ENCODE measurements at places on chromosomes 5 and 9.

- DNase-seq, result no peak
Measured at GRCh38 chr5:147465747-147466146, 44.1 kb downstream of the DPYSL3 start.

- DNase-seq, result no peak
Measured at GRCh38 chr5:168408561-168409305, 77.5 kb upstream of the RARS1 start.

- DNase-seq, result peak; percentile 88
Measured at GRCh38 chr9:19408693-19409400, at the start of gene ACER2. Gene ACER2 (plus strand): TSS chr9:19409009. CDS start chr9:19409085, 76 bp downstream.

DNA sequence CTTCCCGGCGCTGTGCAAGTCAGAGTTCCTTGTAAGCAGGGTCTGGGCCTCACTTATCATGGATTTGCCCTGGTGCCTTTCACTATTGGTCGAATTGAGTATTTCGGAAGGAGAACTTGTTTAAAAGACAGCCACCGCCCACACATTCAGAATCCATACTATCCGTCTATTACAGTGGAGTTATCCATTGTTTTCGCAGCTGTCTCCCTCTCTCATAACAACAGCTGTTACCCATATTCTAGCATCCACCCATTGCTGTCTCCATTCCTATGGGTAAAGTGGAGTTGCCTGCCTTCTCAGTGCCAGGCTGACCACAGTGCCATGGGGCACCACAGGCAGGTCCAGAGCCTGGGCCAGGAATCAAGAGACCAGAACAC is 20.2 kb downstream of the FAXDC2 start:
- DNase-seq, result no peak

- DNase-seq, result no peak
Measured at GRCh38 chr9:82082563-82082962, 94.0 kb downstream of the SPATA31D1 start.

DNA sequence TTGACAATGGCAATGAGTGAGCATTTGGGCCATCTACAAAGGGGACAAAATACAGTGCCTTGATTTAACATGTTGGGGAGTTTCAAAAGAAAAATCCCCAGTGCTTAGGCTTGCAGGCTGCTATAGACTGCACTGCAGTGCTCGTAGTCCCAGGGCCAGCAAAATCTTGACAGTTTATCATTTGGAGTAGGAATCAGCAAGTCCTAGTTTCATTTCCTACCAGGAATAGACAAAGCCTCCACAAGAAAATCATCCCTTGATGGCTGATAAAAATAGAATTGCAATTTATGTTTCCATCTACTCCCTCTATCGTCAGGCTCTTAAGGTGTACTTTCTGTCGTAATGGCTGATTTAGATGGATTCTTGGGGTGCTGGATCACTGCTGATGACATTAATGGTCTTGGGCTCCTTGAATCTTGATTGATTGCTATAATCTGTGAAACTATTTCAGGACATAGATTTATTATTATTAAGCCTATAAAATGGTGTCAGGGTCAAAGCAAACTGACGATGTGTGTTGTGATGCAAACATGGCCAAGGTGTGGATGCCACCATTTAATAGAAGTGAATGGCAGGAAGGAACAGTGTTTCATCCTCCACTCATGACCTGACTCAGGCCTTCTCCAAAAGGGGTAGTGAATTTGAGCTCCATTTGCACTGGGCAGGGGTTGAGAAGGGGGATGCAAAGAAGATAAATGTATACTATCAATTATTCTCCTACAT is 171.7 kb downstream of the PIK3R1 start:
- no peak for DNase-seq

DNA sequence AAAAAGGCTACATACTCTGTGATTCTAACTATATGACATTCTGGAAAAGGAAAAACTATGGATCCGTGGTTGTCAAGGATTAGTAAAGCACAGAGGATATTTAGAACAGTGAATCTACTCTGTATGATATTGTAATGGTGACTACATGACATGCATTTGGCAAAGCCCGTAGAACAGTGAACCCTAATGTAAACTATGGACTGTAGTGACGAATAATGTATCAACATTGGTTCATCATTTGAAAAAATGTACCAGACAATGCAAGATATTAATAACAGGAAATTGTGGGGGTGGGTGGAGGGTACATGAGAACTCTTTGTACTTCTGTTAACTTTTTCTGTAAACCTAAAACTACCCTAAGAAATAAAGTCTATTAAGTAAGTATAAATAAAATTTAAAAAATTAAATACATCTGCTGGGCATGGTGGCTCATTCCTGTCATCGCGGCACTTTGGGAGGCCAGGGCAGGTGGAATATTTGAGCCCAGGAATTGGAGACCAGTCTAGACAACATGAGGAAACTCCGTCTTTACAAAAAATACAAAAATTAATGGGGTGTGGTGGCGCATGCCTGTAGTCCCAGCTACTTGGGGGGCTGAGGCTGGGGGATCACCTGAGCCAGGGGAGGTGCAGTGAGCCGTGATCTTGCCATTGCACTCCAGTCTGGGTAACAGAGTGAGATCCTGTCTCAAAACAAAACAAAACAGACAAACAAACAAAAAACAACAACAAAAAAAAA is 101.7 kb upstream of the TBC1D2 start:
- no peak for DNase-seq
